Cortex of kidney (tissue), 1 donor: ENCODE measurements at places on chromosomes 2 and 18.

GRCh38 chr18:58180738-58181353, 136.8 kb downstream of the NEDD4L start:
- DNase-seq, result no peak

DNA sequence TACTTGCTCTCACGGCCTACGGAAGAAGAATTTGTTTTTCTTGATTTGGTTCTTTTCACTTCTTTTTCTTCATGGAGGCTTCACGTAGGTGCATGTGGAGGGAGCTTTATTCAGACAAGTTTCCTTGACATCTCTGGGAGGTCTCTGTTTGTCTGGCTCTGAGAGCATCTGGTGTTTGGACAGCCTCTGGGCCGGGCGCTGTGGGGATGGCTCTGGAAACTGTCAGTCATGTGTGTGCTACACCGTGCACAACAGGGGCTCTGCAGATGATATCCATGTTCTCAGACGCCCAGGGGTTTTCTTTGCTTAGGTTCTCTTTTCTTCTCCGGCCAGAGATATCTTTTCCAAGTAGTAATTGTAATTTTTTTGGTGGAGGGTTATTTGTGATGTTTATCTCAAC, 130.7 kb downstream of the SH3RF3 start:
- no peak for DNase-seq

- no peak for DNase-seq
These were observed 356.7 kb upstream of the LYPD1 start for GRCh38 chr2:133026536-133027177.

GRCh38 chr2:100620481-100620880, 57.7 kb downstream of the PDCL3 start:
- no peak for DNase-seq

- no peak for DNase-seq
These were observed 42.5 kb downstream of the COPS8 start for GRCh38 chr2:237128026-237128703.

DNA sequence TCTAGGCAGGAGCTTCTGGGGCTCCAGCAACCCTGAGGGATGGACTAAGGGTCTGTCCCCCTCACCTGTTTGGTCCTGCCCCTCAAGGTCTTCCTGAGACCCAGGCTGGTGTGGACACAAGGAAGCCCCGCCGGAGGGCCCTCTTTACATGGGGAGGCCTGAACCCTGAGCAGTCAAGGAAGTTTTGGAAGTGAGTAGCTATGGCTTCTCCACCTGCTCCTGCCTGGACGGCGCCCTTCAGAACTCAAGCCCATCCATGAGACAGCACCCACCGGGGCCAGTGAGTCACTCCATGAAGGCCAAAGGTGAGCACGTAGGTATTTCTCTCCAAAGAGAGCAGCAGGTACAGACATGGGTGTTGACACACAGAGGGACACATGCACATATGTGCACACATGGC, 98.2 kb upstream of the CTDP1 start:
- no peak for DNase-seq
